Keratinocyte (primary cell): ENCODE measurements at places on chromosomes 6 and 20.

GRCh38 chr6:105884011-105884410 lies 202.1 kb upstream of the PRDM1 start:
- DNase-seq, result no peak

- no peak for DNase-seq
Observed at GRCh38 chr6:55088902-55089301, 85.4 kb upstream of the HCRTR2 start.

GRCh38 chr6:105872249-105872648 lies 213.9 kb upstream of the PRDM1 start:
- no peak for DNase-seq

DNA sequence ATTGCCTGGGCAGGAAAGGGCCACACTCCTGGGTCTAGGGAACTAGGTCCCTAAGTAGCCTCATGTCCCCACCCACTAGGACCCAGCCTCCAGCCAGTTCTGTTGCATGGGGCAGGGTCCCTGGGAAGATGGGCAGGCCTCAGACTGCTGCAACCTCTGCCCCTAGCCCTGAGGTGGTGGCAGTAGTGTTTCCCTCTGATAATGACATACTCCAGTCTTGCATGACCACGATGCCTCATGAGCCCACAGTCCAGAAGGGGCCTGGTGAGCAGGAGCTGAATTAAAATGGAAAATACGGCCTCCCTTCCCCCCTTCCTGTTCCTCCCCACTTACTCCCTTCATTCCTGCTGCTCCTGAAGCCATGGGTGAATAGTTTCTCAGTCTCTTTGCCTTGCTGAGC lies 36.0 kb upstream of the SCRT2 start:
- no peak for DNase-seq

DNA sequence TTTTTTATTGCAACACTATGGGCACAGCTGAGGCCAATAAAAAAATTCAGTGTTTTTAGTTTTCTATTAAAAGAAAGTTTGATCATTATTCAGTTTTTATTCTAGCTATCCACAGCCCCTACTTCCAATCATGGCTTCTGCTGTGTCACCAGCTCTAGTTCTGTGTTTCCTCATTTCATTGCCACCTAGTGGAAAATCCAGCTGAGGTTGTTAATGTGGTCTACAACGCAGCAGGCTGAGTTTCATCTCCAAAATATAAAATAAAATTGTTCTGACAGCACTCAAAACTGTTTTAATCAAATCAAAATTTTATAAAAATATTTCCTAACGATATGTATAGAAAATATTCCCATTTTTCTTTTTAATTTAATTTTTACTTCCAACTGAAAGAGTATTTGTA lies 13.6 kb downstream of the COL9A1 start:
- DNase-seq, result no peak

GRCh38 chr6:13077117-13077516 lies 251.2 kb downstream of the TBC1D7 start:
- no peak for DNase-seq

GRCh38 chr20:37907677-37908401 lies 4.9 kb downstream of the VSTM2L start:
- DNase-seq, result no peak

DNA sequence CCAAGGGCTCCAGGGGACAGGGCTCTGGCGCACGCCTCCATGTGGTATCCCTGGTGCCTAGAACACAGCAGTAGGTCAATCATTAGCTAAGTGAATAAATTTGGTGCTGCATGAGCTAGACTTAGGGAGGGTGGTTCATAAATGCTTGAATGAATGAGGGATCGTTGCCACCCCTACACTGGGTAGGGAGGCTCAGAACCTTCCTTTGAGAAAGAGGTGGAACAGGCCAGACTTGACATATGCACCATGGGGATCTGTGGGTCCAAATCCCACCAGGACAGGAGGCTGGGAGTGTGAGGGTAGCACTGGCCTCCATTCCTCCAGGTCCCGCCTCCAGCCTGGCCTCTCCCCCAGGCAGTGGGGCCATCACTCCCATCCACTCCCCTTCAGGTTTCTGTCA lies 13.8 kb downstream of the TEAD3 start:
- no peak for DNase-seq

DNA sequence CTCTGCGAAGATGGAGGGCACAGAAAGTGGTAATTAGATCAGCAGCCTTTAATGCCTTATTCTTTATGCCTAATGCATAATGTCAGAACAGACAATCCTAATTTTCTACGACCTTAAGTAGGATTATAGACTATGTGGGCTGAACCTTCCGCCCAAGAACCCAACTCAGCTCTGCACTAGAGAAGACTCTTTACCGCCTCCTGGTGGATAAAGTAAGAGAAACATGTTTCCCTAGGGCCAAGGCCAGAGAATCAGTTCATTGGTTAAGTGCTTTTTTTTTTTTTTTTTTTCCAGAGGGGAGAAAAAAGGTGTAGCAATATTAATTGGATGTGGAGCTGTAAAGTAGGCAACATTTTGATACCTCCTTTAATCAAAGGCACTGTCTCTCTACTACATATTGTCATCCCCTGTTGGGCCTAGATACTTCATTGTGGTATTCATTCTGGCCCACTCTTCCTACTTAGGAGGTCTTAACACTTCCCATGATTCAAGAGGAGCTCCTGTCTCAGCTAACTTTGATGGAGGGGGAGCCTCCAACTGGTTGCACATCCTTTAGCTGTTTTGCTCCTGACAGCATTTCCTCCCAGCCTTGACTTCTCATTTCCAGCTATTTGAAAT lies 124.9 kb upstream of the NRN1 start:
- no peak for DNase-seq

GRCh38 chr6:85458782-85459181 lies 8.9 kb downstream of the NT5E start:
- DNase-seq, result no peak

DNA sequence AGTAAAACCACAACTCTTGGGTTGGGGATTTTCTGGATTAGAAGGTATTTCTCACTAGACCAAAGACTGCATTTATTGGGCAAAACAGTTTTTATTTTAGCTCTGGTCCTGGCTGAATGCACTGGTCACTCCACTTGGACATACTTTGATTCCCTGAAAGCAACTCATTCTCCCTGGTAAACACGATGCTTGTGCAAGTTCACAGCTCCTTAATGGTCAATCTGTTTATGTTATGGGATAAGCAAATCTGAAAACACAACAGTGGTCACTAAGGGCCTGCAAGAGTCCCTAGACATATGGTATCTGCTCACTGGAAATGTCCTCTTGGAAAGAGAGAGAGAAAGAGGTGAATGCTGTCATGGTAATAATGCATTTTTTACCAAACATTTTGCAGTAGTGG lies 559.8 kb downstream of the CDH26 start:
- DNase-seq, result no peak

DNA sequence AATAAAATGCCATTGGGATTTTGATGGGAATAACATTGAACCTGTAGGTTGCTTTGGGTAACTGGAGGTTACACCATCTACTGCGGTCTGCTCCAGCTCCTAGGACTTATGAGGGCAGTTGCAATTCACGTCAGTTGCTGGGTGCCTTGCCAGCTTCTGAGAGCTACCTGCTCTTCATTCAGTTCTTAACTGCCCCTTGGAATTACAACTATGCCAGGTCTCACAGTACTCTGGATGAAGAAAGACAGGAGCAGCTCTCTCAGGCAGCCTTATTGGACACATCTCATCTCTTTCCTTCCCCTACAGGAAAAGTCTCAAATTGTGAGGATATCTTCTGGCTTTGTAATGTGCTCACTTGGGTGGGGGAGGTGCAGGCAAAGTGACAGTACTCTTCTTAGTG lies 1643.3 kb downstream of the GRIK2 start:
- DNase-seq, result no peak
